ENCODE measurements at places on chromosomes 3 and 15. TPM values are rescaled to one million over a fixed set of nuclear protein-coding genes. Genes with fewer than 3 reads are reported as not detected.

GRCh38 chr3:38138349-38139190, at the start of gene MYD88:
MYD88 (plus strand) TSS chr3:38138661; CDS start chr3:38138701, 40 bp downstream.
- DNase-seq = peak; percentile 64

DNA sequence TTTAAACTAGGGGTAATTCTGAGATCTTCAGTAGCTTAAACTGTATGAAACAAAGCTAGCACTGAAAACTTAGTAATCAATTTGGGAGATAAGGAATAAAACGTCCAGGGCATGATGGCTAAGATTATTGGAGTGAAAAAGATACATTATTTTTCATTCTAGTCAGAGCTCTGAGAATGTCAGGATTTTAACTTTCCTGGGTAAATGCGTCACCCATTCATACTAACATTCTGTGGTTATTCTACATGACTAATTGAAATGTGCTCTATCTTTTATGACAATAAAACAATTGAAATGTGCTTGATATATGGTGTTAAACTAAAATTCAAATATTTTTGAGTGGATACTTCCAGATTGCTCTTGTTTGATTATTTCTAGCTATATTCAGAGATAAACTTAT, 626.0 kb downstream of the EDEM1 start:
- no peak for DNase-seq

- DNase-seq = no peak
Observed at GRCh38 chr3:56878074-56878473, 76.3 kb upstream of the ARHGEF3 start.

DNA sequence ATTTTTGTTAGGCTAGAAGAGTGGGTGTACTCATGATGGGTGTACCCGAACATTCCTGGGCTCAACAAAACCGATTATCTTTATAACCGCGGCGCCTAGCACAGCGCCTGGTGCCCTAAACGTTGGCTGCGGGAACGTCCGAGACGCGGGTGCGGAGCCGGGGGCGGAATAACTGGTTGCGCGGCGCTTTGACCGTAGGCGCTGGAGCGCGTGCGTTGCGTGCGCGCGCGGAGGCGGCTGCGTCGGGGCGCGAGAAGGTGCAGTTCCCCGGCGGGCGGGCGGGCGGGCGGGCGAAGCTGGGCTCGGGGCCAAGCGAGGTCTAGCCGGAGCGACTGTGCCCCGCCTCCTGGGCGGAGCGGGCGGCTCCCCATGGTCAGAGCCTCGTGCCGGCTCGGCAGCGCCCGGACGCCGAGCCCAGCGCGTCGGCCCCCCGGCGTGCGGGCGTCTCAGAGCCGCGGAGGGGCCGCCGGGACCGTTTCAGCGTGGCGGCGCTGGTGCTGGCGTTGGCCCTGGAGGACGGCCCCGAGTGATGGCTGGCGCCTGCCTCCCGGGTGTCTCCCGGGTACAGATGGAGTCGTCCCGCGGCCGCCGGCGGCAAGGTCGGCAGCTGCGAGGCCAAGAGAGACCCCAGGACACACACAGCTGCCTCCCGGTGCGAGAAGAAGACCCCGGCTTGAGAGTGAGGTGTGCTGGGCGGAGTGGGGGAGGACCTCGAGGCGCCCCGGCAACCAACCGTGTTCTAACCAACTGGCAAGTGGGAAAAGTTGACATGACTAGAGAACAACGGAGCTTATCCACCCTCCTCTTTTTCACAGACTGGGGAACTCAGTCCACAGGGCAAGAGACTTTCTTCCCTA, at the start of gene PLAAT1:
Gene PLAAT1 (plus strand): TSS at position 373 of the 857 bp plus-strand sequence. CDS start 14,429 bp downstream, outside the sequence.
- DNase-seq = peak; percentile 38

GRCh38 chr3:62874711-62875557, at the start of gene CADPS:
CADPS (minus strand) TSS chr3:62875416; CDS start chr3:62875029, 387 bp downstream.
- no peak for DNase-seq

DNA sequence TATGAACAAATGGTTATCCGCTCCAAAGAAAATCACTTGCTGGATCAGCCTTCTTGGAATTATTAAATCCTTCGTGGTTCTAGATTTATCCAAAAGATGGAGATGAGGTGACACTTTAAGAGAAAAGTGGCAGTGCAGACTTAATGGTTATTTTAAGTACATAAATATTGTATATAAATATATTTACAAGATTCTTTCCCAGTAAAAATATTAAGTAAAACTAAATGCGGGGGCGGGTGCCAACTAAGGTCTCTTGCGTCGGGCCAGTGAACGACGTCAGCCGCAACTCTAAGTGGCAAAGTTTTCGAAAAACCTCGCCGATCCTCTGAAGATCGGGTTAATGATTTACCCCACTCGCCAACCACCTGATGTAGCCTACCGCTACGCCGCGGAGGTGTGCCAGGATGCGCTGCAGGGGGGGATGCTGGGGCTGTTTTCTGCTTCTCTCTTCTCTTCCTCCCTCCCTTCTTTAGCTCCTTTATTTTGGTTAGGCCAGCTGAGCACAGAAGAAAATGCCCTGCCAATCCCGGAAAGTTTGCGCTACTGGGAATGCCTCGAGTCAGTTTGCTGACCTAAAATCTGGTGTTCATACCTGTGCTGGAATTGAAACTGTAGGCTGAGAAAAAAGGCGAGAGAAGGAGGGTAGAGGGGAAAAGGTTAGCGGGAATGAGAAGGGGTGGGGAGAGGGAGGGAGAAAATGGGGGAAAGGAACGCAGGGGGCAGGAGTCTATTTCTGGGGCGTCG, 7.6 kb upstream of the FOXB1 start:
- peak; percentile 58 for DNase-seq

GRCh38 chr15:48458876-48459275, 127.6 kb downstream of the DUT start:
- no peak for DNase-seq

DNA sequence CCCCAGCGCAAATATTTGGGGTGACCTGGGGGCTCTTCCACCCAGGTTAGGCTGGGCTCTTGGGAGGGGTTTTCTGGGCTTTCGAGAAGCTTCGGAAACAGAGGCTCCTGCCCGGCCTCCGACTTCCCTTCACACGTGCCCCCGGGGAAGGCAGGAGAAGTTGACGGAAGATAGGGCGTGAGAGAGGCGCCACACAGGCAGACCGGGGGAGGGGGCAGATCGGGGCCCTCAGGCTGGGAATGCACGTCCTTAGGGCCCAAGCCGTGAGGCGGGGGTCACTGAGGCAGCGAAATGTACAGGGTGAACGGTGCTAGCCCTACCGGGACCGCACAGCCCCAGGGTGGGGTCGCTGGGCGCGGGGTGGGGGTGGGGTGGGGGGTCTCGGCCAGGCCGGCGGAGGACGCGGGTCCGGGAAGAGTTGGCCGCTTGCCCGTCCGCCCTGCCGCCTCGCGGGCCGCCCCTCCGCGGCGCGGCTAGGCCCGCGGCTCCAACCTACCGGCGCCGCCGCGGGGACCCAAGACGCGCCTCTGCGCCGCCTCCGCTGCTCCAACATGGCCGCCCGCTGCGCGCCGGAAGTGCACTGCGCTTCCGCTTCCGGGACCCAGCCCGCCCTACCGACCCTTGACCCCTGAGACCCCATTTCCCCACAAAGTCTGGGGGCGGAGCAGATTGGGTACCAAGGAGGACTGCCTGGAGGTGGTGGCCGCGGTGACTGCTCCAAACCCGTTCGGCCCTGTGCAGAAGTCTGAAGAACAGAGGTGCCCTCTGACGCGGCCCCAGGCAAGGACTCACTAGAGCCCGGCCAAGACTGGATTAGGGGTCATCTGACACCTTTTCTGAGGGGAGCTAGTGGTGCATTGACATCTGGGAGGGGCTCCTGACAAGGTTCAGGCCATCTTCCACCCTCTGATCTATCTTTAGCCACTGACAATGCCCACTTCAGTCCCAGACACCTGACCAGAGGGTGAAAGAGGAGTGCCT, at the start of gene CCDC71:
Gene CCDC71 (minus strand): TSS at position 561 of the 981 bp plus-strand sequence. CDS start 2,123 bp downstream, outside the sequence.
- peak; percentile 74 for DNase-seq

DNA sequence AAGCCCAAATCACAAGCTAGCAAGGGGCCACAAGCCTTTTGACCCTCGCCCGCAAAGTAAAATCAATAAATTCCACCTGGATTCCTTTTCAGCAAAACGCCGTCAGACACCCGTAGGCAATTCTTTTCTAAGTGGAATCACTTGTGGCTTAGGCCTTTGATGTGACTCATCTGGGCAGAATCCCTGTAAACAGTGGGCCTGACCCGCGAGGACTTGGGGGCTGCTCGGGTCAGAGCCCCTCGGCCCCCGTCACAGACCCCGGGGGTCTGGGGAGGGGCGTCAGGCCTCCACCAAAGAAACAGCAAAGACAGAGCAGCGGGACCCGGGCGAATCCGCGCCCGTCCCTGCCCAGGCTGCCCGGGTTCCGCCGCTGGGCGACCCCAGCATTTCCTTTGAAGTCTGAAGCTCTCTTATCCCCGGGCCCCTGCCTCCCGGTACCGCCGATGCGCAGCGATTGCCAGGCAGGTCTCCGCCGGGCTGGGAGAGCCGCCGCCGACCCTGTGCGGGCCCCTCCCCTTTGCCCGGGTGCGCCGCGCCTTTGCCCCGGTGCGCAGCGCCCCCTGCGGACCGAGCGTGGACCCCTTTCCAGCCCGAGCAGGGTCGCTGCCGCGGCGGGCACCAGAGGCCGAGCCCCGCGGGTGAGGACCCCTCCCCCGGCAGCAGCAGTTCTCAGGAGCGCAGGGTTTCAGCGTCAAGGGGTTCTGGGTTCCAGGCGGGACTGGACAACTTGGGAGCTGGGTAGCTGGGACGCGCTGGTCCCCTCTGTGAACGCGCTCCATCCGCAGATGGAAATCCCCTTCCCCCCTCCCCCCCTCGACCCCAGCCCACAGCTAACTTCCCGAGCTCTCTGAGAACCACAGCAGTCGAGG, 178.3 kb downstream of the UACA start:
- peak; percentile 93 for DNase-seq

DNA sequence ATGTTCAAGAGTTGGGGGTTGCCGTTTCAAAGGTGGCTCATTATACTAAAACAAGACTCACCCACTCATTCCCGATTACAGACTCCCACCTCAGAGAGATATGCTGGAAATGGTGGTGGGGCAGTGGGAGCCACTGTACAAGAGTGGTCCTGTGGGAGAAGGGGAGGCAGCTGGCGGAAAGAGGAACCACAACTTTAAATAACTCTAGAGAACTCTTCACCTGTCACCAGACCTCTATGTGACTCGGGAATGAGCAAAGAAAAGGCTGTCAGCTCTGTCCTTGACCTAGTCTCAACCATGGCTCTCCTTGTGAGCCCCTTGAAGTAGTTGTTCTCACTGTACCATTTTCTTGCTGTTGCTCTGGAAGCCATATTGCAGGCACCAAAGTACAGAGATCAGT, 293.8 kb downstream of the CHST2 start:
- DNase-seq = no peak

- DNase-seq = no peak
Observed at GRCh38 chr15:73328149-73328820, 40.5 kb downstream of the HCN4 start.

DNA sequence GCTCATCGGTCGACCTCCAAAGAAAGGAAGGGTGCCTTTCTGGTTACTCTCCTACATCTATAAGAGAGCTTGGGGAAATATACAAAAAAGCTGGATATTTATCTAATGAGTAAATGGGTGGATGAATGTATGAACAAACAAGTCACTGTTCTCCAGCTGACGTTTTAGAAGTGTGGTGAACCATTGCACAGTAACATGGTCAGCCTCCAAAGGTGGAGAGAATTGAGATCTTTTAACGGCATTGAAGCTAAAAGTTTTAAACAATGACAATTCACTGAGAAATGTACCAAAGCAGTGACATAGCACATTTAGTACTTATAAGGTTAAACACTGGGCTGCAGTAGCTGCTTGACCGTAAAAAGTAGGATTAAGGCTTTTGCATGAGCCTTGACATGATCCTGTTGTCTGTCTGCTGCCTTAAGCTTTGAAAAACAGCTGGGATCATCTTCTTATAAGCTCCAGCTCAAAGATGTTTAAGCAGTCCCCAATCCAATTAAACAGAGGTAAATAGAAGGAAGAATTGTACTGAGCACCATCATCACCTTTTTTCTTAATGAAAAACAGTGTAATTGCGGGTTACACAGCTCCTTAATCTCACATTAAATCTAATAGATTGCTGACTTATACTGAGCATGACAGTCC, 222.9 kb downstream of the WDR72 start:
- DNase-seq = no peak

- no peak for DNase-seq
Observed at GRCh38 chr3:100106094-100106493, 8.2 kb downstream of the FILIP1L start.

DNA sequence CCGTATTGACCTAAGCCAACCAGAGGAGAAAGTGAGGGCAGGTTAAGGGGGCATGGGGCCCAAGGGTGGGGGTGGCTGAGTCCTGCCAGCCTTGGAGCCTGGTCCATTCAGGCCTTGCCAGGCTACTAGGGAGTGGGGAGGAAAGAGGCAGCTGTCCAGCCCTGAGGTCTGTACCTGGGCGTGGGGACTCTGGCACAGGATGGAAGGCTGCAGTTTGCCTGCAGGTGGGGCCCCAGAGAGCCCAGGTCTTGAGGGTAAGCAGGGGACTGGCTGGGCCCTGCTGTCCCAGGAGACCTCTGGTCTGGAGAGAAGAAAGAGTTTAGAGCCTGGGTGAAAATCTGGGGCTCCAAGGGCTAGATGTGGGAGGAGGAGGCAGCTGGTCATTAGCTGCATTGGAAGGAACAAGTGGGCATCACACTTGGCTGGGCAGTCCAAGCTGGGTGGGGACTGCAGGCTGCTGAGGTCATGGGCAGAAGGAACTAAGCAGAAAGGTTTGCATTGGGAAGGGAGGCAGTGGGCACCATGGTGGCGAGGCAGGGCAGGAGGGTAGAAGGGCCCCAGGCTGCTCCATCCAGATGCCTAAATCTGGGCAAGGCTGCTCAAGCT, 108.4 kb downstream of the OXNAD1 start:
- no peak for DNase-seq

DNA sequence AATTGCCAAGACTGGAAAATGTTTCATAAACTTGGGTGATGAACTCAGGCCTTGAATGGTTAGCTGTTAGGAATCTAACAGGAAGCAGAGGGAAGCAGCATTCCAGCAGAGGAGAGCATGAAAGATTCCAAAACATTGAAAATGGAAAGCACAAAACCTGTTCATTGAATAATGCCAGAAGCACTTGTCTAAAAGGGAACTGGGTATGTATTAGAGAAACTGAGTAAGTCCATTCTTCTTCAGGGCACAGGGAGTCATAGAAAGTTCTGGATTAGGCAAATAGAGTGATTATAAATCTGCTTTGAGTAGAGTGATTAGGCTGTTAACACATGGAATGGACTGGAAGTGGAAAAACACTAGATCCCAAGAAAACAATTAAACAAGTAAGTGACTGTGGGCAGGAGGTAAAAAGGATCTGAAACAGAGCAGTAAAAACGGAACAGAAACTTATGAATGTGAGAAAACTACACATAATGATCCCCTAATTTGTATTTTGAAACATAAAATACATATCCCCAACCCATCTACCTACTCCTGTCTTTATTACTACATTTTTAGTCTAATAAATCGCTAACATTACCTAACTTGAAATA, 343.4 kb downstream of the TBC1D5 start:
- DNase-seq = no peak

- DNase-seq = no peak
Observed at GRCh38 chr3:191848818-191849217, 387.9 kb downstream of the PYDC2 start.

- DNase-seq = no peak
Observed at GRCh38 chr3:82293867-82294266, 532.4 kb upstream of the GBE1 start.

KBTBD12 gene
- total RNA-seq = not detected

CYP19A1 gene
- 0.77 TPM for total RNA-seq

CELF6 gene
- total RNA-seq = not detected

MESP1 gene
- 1.00 TPM for total RNA-seq

EFHB gene
- 0.39 TPM for total RNA-seq

MORF4L1 gene
- 426 TPM for total RNA-seq

ATP8B4 gene
- total RNA-seq = 0.57 TPM

SUCLG2 gene
- 53.5 TPM for total RNA-seq

All from Caco-2 (cell line).